ENCODE measurements at places on chromosomes 6 and 20. TPM values are rescaled to one million over a fixed set of nuclear protein-coding genes. Genes with fewer than 3 reads are reported as not detected.

The TRIM31 gene
- 4.0 TPM for total RNA-seq

The ZNF184 gene
- 17.5 TPM for total RNA-seq

The CST5 gene
- not detected for total RNA-seq

GRCh38 chr6:162363757-162364156 lies 363.8 kb downstream of the PRKN start:
- H3K4me1 ChIP-seq: peaks cover 8% of the 10 kb centered on the region
- H3K27ac ChIP-seq: no peak overlapping the region
- DNase-seq: no peak
- H3K36me3 ChIP-seq: no peaks in the 10 kb centered on the region

DNA sequence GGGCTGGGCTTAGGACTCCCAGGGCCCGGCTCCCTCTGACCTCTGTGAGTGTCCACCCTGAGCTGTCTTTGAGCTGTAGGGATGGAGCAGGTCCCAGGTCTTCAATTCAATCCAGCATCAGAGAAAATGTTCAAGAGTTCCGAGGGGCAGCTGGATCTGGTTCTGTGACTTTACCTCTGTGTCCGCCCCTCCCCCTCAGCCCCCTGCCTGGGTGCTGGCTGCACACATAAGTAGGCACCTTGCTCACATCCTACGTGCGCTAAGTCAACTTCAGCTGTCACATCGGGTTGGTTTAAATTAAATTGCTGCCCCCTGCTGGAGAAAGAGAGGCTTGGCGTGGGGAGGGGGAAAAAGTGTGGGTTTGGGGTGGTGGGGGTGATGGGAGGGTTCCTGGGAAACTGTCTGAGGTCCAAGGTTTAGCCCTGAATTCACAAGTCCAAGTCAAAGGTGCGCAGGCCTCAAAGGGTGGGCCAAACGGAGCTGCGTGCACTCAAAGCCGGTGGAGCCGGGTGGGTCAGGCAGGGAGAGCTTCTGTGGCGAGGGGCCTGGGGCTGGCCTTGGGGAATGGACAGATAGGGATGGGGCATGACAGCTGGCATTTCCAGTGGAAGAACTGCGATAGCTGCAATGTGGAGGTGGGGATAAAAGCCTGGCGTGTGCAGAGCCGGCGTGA lies 3.0 kb downstream of the WFDC5 start:
- no peak overlapping the region for H3K4me3 ChIP-seq
- H3K4me1 ChIP-seq: no peaks in the 10 kb centered on the region
- no peaks in the 10 kb centered on the region for H3K36me3 ChIP-seq
- H3K27me3 ChIP-seq: no peaks in the 10 kb centered on the region

The MPC1 gene
- total RNA-seq: 22.5 TPM

GRCh38 chr6:165758441-165758840 lies 95.4 kb upstream of the PDE10A start:
- no peak overlapping the region for H3K27ac ChIP-seq
- no peak for DNase-seq
- no peaks in the 10 kb centered on the region for H3K27me3 ChIP-seq
- H3K36me3 ChIP-seq: no peaks in the 10 kb centered on the region

The THBD gene
- total RNA-seq: 22.4 TPM

DNA sequence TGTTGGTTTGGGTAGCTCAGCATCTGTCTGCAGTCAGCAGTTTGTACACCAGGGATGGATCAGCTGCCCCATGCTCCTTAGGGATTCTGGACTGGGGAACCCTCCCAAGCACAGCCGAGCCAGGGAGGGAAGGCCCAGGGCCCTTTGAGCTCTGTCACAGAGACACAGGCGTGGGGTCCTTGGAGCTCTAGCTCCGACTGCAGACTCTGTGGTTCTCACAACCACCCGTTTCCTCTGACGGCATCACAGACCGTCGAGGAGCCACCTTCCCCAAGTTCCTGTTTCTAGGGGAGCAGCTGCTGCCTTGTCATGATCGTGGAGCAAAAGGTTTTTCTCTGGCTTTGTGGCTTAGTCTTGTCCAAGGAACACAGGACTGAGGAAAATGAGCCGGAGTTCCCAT lies at the start of gene SLA2:
Gene SLA2, minus strand, starts transcription at position 199 of the 400 bp plus-strand sequence. CDS start 4,861 bp downstream, outside the sequence.
- H3K4me1 ChIP-seq: no peaks in the 10 kb centered on the region
- DNase-seq: no peak
- H3K36me3 ChIP-seq: no peaks in the 10 kb centered on the region
- H3K27ac ChIP-seq: no peak within 1 kb of the TSS
- H3K27me3 ChIP-seq: no peaks in the 10 kb centered on the region

Measured in testis (tissue), 5 donors.